Glutamatergic neuron (in vitro differentiated cells): ENCODE measurements at places on chromosomes 13 and 19. TPM values are rescaled to one million over a fixed set of nuclear protein-coding genes. Genes with fewer than 3 reads are reported as not detected.

GRCh38 chr19:41363371-41363752, 587 bp downstream of the B9D2 start:
- DNase-seq, result no peak

- DNase-seq, result peak; percentile 92
These were observed 781 bp downstream of the QPCTL start for GRCh38 chr19:45693106-45693788.

DNA sequence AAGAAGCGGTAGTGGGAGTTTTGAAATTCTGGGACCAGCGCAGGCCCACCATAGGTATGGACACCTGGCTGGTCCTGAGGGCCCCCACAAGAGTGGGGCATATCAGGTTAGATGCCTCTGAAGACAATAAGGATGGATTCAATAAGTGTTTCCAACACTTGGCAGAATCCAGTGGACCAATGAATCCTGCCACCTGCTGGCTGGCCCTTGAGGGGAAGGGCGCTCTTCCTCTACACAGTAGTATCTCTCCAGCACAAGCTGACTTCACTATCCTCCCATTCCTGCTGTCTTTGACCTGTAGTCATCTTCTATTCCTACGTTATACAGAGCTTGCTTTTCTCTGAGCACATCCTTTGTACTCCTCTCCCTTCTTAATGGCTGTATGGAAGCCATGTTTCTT, 199.7 kb upstream of the TSHZ3 start:
- DNase-seq, result peak; percentile 38

DNA sequence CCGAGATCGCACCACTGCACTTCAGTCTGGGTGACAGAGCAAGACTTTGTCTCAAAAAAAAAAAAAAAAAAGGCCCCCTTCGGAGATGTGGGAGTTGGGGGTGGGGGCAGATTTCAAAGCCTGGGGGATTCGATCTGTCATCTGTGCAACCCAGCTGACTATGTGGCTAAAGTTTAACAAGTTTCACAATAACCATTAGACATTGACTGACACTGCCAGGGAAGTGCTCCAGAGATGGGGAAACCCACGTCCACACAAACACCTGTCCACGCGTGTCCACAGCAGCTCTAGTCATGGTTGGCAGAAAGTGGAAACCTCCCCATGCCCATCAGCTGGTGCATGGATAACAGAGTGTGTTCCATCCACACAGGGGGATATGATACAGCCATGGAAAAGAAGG, 37.6 kb upstream of the HOMER3 start:
- no peak for DNase-seq

DNA sequence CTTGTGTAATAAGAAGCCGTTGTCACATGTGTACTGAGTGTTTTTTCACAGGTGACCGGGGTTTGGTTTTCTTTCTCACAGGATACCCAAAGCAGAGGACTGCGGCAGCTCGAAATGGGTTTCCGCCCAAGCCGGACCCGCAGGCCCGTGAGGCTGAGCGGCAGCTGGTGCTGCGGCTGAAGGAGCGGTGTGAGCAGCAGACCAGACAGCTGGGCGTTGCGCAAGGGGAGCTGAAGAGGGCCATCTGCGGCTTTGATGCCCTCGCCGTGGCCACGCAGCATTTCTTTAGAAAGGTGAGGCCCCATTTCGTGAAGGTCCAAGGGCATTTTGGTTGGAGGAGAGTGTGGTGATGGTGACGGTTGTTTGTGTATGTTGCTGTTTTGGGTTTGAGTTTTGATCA, 236.3 kb downstream of the SLC7A1 start:
- DNase-seq, result peak; percentile 48

DNA sequence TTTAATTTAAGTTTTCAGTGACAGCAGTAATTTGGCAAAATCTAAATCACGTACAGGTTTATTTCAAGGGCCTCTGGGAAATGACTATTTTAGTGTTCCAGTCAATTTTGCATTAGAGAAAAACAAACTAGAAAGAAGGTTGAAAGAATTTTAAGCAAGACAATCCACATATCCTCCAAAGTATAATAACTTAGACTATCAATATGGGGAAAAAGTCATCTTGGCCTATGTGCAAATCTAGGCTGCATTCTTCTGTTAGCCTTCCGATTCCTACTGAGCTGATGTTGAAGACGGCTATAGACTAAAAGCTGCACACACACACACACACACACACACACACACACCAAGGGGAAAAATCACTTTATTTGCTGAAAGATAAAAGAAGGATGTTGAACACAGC, 81.3 kb downstream of the SLITRK6 start:
- no peak for DNase-seq

- DNase-seq, result no peak
These were observed 12.0 kb downstream of the B3GNT8 start for GRCh38 chr19:41415154-41415571.

ZNF568 gene
- 9.3 TPM for total RNA-seq

GRCh38 chr13:95874286-95874685, 178.9 kb downstream of the UGGT2 start:
- DNase-seq, result no peak

CD177 gene
- total RNA-seq, result not detected

DNA sequence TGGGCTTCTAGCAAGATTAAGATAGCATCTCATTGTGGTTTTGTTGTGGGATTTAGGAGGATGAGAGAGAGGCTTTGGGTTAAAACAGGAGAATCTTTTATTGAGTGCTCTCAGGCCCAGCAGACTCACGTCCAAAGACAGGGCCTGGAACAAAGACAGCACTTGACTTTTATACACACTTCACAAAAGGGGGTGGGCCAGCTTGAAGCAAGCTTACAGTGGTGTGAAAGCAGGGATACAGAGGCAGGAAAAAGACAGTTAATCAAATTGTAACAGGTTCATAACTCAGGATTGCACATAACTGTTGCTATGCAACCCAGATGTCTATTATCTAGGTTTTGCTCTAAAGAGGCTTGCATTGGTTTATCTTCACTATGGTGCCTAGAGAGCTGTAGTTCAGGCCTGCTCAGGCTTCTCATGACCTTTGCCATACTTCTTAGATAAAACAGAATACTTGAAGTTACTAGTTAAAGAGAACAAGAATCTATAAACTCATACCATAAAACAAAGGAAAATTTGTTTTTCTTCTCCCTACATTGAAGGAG, 42.2 kb upstream of the CEACAM21 start:
- DNase-seq, result no peak
